Body of pancreas (tissue), 4 donors: ENCODE measurements at places on chromosomes 12 and 14. TPM values are rescaled to one million over a fixed set of nuclear protein-coding genes. Genes with fewer than 3 reads are reported as not detected.
A peak's percentile ranks its signal among the peaks of the same experiment; 100 is the strongest.

DNA sequence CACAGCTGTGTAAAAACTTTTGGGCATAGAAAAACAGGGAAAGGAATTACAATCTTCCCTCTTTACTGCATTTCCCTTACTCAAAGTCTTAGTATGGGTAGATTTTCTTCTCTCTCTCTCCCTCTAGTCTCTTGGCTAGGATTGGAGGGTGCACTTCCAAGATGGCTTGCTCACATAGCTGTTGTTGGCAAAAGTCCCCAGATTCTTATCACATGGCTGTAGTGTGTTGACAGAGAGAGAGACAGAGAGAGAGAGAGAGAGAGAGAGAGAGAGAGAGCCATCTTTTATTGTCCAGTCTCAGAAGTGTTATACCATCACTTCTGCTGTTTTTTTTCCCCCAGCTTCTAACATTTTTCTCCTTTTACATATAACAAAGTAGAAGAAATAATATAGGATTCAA is 6.3 kb upstream of the OR4E2 start:
- H3K36me3 ChIP-seq, result no peaks in the 10 kb centered on the region
- no peaks in the 10 kb centered on the region for H3K27me3 ChIP-seq

GRCh38 chr12:57001448-57001906 is 4.9 kb downstream of the ZBTB39 start:
- H3K36me3 ChIP-seq, result no peaks in the 10 kb centered on the region
- H3K4me1 ChIP-seq, result peaks cover 19% of the 10 kb centered on the region
- H3K27ac ChIP-seq, result no peak overlapping the region
- no peaks in the 10 kb centered on the region for H3K27me3 ChIP-seq
- peak; percentile 57 for DNase-seq
- H3K4me3 ChIP-seq, result no peak overlapping the region

- H3K4me1 ChIP-seq, result peaks cover 6% of the 10 kb centered on the region
- no peaks in the 10 kb centered on the region for H3K36me3 ChIP-seq
- DNase-seq, result no peak
- no peaks in the 10 kb centered on the region for H3K27me3 ChIP-seq
- H3K27ac ChIP-seq, result no peak overlapping the region
Observed at GRCh38 chr12:95337146-95337545, 119.5 kb downstream of the VEZT start.

Gene IL26
- total RNA-seq, result not detected

DNA sequence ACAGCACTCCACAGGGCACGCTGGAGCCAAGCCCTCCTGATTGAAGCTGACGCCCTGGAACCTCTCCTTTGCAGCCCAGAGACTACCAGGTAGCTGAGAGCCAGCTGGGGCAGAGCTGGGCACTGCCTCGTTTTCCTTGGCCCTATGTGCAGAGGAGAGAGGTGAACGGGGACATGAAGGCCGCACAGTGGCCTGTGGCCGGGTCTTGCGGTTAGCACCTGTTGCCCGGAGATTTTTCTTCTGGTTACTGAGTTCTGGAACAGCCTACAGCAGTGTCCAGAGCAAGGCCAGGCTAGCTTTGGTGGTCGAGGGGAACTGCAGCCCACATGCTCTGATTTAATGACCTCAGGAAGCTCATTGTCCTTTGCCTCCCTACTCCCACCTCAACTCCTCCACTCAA is 201.3 kb upstream of the PRMT8 start:
- no peak overlapping the region for H3K4me3 ChIP-seq
- no peaks in the 10 kb centered on the region for H3K36me3 ChIP-seq
- H3K27me3 ChIP-seq, result no peaks in the 10 kb centered on the region
- peaks cover 9% of the 10 kb centered on the region for H3K4me1 ChIP-seq
- no peak overlapping the region for H3K27ac ChIP-seq

GRCh38 chr14:103112400-103113243 is 10.6 kb upstream of the TNFAIP2 start:
- DNase-seq, result no peak
- no peak overlapping the region for H3K4me3 ChIP-seq
- peaks cover 43% of the 10 kb centered on the region for H3K4me1 ChIP-seq
- no peaks in the 10 kb centered on the region for H3K36me3 ChIP-seq
- no peaks in the 10 kb centered on the region for H3K27me3 ChIP-seq

- no peak overlapping the region for H3K4me3 ChIP-seq
- no peak for DNase-seq
- H3K36me3 ChIP-seq, result no peaks in the 10 kb centered on the region
- no peaks in the 10 kb centered on the region for H3K27me3 ChIP-seq
- H3K27ac ChIP-seq, result no peak overlapping the region
- peaks cover 11% of the 10 kb centered on the region for H3K4me1 ChIP-seq
Observed at GRCh38 chr12:91978143-91978542, 167.5 kb downstream of the BTG1 start.
